Right renal pelvis (tissue), 4 donors: ENCODE measurements at places on chromosomes 11 and 22.

DNA sequence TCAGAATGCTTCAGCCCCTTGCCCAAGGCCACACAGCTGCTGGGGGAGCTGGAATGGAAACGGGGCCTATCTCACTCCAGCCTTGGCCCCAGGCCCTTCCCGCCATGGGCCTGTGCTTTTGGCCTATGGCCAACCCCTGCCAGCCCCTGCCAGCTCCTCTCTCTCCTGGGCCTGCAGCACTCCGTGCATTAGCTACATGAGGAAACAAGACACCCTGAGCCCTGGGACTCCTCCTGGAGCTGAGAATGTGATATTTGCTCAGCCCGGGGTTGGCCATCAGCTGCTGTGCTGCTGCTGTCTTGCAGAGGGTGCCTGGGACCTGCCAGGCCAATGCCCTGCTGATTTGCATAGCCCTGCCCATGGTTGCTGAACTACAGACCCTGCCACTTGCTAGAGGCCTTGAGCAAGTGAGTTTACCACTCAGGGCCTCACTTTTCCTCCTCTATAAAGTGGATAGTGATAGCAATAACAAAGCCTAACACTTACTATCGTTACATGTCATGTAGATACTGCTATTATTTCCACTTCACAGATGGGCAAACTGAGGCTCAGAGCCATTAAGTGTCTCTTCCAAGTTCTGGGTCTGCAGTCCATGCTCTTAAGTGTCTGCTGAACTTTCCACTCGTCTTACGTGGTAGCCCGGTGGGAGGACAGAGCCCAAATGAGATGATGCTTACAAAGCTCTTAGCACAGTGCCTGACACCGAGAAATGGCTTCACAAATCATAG is 99.6 kb downstream of the KIAA1671 start:
- DNase-seq = no peak

DNA sequence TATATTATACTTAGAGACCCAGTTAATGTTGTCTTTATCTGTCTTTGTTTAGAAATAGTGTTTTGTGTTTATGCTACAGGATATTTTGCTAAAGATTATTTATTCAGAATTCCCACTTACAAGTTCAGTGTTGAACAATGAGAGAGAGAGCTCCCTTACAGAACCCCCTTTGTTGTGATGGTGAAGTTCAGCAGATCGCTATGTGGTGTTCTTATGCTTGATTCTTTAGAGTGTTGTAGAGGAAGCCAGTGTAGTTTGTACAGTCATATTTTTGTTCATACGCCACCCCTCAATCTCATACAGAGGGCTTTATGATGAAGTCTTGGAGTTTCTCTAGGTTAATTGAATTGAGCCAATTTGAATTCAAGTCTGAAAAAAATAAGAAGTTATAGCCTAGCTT is 150.2 kb downstream of the TMEM135 start:
- DNase-seq = no peak

DNA sequence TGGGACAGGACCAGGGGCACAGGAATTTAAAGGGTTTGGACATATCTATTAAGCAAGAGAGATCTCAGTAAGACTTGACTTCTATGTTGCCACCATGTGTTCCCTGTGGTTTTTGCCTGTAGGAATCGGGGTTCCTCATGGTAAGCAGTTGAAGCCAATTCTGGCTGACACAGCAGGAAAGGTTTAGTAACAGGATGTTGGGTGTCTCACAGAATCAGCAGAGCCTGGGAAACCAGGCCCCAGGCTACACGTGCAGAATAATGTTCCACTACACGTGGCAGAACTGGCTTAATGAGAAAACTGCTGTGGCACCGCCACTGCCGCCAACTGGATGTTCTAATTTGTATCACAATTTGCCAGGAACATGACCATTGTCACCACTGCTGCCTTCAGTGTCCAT is 264.6 kb upstream of the PLET1 start:
- no peak for DNase-seq

DNA sequence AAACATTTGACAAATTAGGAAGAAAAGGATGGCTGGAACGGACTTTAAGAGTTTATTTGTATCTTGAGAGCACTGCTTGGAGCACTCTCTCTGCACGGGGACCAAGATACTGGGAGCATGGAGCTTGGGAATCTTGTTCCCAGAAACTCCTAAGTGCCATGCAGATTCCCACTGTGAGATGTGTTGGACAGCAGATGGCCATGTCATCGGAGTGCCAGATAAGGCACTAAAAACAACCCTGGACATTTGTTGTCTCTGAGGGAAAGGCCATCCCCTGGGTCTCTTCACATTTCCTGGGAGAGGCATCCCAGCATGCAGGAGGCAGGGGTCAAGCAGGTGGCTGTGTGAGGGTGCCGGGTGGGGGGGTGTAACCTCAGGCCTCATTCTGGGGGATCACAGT is 2.9 kb downstream of the KIRREL3 start:
- DNase-seq = no peak

GRCh38 chr11:46321757-46322156 is 25.5 kb upstream of the DGKZ start:
- no peak for DNase-seq

- no peak for DNase-seq
These were observed 245.3 kb downstream of the FAM76B start for GRCh38 chr11:95544095-95544856.

DNA sequence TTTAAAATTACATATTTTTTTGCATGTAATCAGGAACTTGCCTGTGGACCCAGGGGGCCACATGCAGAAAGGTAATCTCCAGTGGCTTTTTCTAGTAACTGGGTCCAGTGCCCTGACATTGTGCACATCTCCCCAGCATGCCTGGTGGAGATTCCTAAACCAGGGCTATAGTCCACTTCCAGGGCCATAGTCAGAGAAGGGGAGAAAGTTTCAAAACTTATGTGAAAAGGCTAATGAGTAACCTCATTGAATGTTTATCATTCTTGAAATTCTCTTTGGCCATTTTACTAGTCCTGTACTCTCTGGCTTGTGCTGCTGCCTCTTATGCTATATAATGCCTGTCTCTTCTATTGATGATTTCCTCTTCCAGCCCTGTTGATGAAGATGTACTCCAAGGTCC is 47.8 kb downstream of the BARX2 start:
- no peak for DNase-seq

DNA sequence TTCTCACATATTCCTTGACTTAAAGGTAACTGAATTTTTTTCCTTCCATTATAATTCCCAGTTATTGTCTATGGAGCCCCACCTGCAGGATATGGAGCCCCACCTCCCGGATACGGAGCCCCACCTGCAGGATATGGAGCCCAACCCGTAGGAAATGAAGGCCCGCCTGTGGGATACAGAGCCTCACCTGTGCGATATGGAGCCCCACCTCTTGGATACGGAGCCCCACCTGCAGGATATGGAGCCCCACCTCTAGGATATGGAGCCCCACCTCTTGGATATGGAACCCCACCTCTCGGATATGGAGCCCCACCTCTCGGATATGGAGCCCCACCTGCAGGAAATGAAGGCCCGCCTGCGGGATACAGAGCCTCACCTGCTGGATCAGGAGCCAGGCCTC is 28.1 kb downstream of the WBP2NL start:
- no peak for DNase-seq

DNA sequence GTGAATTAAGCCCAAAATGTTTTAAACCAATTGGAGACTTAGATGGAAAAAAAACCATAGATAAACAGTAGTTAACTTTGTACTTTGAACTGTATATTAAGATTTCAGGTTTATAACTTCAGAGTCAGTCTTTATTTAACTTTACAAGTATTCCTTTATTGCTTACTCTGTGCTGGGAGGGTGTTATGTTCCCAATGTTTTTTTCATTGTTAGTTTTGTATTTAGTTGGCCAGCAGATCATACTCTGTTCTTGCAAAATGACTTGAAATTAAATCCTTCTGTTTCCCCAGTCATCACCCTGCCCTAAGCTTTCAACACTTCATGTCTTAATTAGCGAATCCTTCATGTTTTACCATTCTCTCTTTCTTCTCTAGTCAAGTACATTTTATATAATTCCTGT is 25.3 kb downstream of the SIK2 start:
- DNase-seq = no peak

- no peak for DNase-seq
These were observed 99.5 kb downstream of the BCR start for GRCh38 chr22:23279781-23280180.

GRCh38 chr22:47154621-47155081 is 392.2 kb downstream of the TBC1D22A start:
- DNase-seq = no peak

DNA sequence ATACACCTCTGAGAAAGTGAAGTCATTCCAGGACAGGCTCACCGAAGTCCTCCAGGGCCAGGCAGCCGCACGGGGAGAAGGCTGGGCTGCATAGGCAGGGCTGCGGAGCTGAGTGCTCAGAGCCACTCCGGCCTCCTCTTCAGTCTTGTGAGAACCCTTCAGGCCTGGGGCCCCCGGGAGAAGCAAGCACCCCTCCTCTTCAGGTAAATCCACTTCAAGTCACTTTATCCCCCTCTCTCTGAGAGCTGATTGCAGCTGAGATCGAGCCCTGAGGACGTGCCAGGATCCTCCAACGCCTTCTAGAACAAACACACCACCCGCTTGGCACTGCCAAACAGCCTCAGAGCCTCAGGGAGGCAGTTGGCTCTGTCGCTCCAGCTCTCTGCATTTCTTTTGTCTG is 1526.3 kb downstream of the BRD1 start:
- DNase-seq = no peak

DNA sequence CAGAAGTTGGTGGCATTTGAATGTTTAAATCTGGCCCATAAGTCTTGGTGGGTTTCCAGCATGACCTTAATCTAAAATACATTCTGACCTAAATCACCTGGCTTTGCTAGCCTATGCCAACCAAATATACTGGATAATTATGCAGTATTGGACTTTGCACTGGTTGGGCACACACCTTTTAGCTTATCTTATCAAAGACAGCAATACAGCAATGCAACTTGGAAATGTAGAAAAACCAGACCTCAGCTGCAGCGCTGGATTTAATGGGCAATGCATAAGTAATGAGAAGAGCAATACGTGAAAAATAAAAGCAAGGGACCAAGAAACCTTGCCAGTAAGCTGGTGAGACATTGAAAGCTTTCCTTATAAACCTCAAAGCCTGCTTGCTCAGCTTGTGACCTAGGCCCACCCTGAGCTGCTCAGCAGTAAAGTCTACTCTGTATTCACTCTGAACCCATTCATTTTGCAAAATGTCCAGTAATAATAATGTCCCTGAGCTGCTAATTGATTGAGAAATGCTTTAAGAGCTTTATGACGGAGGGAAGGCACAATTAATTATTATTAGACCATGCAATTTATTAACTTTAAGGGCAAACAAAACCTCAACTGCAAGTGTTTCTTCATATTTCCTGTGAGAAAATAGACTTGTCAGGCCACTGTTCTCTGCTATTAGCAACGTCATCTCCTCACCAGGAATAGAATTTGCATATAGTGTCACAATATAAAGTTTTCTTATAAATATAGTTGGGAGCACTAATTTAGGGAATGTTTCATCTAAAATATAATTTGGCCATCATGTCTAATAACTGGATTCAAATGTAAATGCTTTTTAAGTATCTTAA is 49.4 kb upstream of the CEP295 start:
- no peak for DNase-seq

- peak; percentile 14 for DNase-seq
These were observed 63.1 kb upstream of the CCDC90B start for GRCh38 chr11:83349296-83349695.

GRCh38 chr22:46754110-46754799 is 8.2 kb upstream of the TBC1D22A start:
- no peak for DNase-seq

DNA sequence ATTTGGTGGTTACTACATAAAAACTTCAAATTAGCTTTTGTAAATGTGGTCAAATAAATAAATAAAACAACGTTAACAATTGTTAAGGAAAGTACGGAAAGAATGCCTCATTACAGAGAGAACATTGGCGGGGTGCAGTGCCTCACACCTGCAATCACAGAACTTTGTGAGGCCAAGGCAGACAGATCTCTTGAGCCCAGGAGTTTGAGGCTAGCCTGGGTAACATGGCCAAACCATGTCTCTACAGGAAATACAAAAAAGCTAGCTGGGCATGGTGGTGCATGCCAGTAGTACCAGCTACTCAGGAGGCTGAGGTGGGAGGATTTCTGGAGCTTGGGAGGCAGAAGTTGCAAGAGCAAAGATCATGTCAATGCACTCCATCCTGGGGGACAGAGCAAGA is 59.4 kb upstream of the VPREB1 start:
- DNase-seq = no peak

DNA sequence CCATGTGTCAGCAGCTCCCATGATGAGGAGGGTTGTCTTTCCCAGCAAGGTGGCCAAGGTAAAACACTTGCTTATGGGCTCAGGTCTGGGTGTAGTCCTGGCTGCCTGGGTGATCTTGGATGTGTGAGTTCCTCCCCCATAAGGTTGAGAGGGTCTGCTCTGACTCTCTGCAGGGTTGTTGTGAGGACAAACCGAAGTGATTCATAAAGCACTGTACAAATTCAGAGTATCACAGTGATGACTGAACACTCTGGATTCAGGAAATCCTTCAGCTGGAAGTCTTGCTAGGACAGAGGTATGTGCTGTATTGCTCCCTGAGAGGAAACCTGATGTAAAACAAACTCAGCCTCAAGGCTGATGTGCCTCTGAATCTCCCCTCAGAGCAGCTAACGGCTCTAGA is 220.9 kb upstream of the PITPNB start:
- no peak for DNase-seq

- DNase-seq = no peak
These were observed 41.7 kb upstream of the SC5D start for GRCh38 chr11:121250843-121251242.

DNA sequence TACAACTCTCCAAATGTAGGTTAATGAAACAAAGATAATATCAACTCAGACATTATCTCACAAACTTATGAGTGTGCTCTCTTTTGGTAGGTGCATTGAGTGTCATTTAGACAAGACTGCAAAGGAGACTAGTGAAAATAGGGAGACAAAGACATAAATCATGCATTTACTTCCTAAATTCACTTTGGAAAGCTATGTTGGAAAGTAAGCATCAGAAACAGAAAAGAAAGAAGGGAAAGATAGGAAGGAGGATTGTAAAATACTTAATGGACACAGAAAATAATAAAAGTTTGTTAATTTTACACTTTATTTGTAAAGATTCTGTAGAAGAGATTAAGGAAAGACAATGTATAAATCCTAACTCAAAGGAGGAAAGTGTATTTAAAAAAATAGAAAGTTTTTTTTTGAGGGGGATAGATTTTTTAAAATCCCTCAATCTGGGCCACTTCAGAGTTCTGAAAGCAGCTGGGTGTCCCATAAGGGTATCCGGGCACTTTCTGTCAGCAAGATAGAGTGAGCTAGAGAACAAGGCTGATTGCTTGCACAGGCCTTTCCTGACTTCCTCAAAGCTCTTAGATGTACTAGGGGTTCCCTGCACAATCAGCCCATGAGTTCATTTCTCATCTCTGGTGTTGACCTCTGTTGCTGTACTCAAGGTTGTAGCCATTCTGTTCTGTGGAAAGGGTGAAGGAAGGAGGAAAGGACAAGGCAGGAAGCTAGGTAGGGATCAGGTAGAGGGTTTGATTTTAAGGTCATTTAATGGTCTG is 22.4 kb upstream of the RDX start:
- DNase-seq = no peak
